Left kidney (tissue), 8 donors: ENCODE measurements at places on chromosomes 2 and 18. TPM values are rescaled to one million over a fixed set of nuclear protein-coding genes. Genes with fewer than 3 reads are reported as not detected.
A peak's percentile ranks its signal among the peaks of the same experiment; 100 is the strongest.

ANKRD29 gene
- 0.93 TPM for polyA plus RNA-seq

CTNNA2 gene
- polyA plus RNA-seq, result 3.9 TPM

DNA sequence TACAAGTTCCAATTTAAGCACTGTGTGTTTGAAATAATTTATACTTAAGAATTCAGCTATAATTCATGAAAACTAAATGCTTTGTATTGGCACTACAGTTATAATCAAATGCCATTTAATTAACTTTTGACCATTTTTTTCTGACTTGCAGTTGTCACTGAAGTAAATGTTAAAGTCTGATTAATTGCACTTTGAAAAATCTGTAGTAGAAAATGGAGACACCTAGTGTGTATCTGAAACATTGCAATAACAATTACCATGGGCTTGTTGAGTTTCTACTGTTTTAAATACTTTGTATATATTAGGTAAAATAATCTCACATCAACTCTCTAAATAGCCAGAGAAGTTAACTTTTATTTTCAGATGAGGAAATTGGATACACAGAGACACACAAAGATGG is 458.6 kb upstream of the FSIP2 start:
- no peak for DNase-seq

FAM136A gene
- 79.8 TPM for polyA plus RNA-seq

GRCh38 chr18:76708071-76708721 is 114.2 kb upstream of the ZNF236 start:
- DNase-seq, result no peak

KYNU gene
- polyA plus RNA-seq, result 5.3 TPM

- DNase-seq, result no peak
Observed at GRCh38 chr2:10205162-10205475, 82.6 kb downstream of the RRM2 start.

- no peak for DNase-seq
Observed at GRCh38 chr2:66836851-66837250, 401.9 kb downstream of the MEIS1 start.

RGPD3 gene
- 0.12 TPM for polyA plus RNA-seq

- no peak for DNase-seq
Observed at GRCh38 chr18:48048251-48048650, 117.8 kb upstream of the SMAD2 start.

FASTKD1 gene
- polyA plus RNA-seq, result 49.0 TPM

- DNase-seq, result no peak
Observed at GRCh38 chr18:9146224-9146623, 9.6 kb downstream of the ANKRD12 start.

HES6 gene
- polyA plus RNA-seq, result 3.7 TPM

VWA3B gene
- polyA plus RNA-seq, result 0.80 TPM

- no peak for DNase-seq
Observed at GRCh38 chr18:62758591-62758990, 43.2 kb downstream of the PHLPP1 start.

GRCh38 chr2:85772841-85773491 is 19.2 kb downstream of the ATOH8 start:
- DNase-seq, result no peak

- no peak for DNase-seq
Observed at GRCh38 chr2:224518806-224519580, 66.2 kb downstream of the CUL3 start.

GRCh38 chr18:24811950-24812681 is 351.7 kb downstream of the HRH4 start:
- DNase-seq, result no peak

GPATCH11 gene
- polyA plus RNA-seq, result 12.0 TPM

SERPINB10 gene
- 0.27 TPM for polyA plus RNA-seq

DNA sequence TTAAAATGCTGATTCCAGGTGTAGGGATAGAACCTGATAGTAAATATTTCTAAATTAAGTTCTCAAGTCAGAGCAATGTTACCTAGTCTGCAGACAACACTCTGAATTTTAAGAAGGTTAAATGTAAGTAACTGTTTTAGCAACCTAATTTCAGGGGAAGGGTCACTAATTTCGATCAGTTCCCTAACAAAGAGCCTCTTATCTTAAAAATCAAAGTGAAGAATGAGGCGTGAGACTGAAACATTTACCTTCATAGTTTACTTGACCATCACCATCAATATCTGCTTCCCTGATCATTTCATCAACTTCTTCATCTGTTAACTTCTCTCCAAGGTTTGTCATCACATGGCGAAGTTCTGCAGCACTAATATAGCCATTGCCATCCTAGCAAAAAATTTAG is 6.4 kb upstream of the STPG4 start:
- no peak for DNase-seq

- no peak for DNase-seq
Observed at GRCh38 chr18:58288921-58289797, 245.1 kb downstream of the NEDD4L start.

DNA sequence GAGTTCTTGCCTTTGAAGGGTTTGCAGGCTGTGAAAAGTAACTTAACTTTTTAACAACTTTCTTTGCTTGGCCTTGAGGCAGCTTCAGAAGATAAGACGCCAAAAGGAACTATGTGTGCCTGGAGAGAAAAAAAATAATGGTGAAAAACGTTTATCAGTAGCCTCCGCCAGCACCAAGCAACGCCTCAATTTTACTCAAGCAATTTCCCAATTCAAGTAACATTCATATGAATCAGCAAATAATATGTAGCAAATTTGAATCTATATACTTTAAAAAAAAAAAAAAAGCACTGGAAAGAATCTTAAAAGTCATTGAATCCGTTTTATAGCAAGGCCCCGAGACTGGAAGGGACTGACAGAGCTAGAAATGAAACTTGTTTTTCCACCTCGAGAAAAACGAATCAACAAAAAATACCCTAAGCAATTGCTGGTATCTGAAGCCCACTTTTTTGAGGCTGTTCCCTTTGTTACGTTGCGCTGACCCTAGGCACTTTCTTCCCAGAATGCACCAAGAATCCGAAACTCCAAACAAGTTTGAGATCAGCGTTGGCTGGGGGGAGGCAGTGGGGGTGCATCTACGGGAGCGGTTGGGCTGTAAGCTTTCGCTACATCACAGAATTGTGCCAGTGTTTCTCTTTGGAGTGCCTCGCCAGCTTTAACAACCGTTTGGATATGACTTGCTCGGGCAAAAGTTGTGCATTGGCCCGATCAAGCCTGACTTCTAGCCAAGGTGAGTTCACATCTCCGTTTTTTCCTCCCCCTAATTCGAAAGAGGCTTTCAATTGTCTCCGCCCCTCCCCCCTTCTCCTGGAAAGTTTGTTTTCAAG is 2.7 kb upstream of the TGIF1 start:
- DNase-seq, result peak; percentile 86

GRCh38 chr2:143936848-143937722 is 582.8 kb downstream of the ZEB2 start:
- DNase-seq, result no peak
